ENCODE measurements at places on chromosomes 7 and 10. TPM values are rescaled to one million over a fixed set of nuclear protein-coding genes. Genes with fewer than 3 reads are reported as not detected.

PPP1R3C gene
- total RNA-seq: 94.5 TPM

NRG3 gene
- not detected for total RNA-seq

ERVW-1 gene
- total RNA-seq: not detected

JCAD gene
- 27.1 TPM for total RNA-seq

ACSL5 gene
- 1.7 TPM for total RNA-seq

JAZF1 gene
- 4.6 TPM for total RNA-seq

TFEC gene
- under 0.01 TPM for total RNA-seq

INSYN2A gene
- 0.66 TPM for total RNA-seq

AGAP9 gene
- total RNA-seq: 2.8 TPM

LRCH4 gene
- 5.6 TPM for total RNA-seq

PDE6C gene
- total RNA-seq: not detected

MBL2 gene
- total RNA-seq: not detected

CCL26 gene
- 1.3 TPM for total RNA-seq

TRPV5 gene
- not detected for total RNA-seq

PKD1L1 gene
- total RNA-seq: under 0.01 TPM

ZNF789 gene
- 4.8 TPM for total RNA-seq

ITPRID1 gene
- not detected for total RNA-seq

TUBAL3 gene
- total RNA-seq: not detected

FKBP9 gene
- 274 TPM for total RNA-seq

KAT6B gene
- total RNA-seq: 37.8 TPM

ASIC3 gene
- total RNA-seq: 0.17 TPM

IFIT1B gene
- not detected for total RNA-seq

WEE2 gene
- total RNA-seq: not detected

CPVL gene
- total RNA-seq: 0.51 TPM

POR gene
- total RNA-seq: 105 TPM

CD36 gene
- 41.0 TPM for total RNA-seq
